ENCODE measurements at places on chromosomes 4 and X.

DNA sequence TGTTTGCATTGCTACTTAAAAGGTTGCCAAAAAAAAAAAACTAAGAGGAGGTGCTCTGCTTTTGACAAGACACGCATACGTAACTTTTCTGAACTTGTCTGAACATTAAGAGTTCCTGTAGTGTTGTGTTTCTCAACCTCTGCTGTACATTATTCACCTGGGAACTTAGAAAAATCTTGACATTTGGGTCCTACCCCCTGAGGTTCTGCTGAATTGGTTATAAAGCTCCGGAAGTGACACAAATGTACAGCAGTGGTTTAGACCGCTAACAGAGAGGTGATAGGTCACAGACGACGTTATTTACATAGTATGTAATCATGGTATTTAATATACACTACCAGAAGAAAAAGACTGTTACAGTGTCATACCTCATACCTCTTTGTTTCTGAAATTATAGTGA lies 61.1 kb downstream of the CPEB2 start:
- DNase-seq = no peak

DNA sequence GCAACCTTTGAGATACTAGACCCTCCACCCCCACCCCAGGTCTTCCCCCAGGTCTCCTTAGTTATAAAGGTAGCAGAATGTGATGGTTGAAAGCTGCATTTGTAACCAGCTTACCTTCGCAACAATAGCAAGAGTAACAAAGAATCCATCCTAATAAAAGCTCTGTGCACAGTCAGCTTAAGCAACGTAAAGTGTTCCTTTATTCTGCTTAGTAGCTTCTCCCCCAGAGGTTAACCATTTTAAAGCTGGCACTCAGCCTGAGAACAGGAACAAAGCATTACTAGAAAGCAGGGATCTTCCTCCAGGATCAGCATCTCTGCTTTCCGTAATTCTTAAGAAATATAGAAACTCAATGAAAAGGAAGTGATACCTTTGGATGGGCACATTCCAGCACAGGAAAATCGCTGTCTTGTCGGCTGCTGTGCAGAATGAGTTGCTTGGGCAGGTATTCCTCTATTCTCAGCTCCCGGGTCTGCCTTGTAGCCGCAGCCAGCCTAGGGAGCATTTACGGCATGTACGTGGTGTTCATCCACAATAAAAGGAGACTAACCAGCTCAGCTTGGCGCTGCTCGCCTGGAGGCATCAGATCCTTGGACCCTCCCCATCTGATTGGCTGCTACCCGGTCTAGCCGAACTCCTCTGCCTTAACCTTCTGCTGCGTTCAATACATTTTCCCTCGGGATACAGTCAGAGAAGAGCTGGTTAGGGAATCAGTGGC lies 113.0 kb upstream of the TLR3 start:
- DNase-seq = no peak

GRCh38 chr4:100984901-100985300 lies 362.4 kb downstream of the PPP3CA start:
- no peak for DNase-seq

GRCh38 chr4:150379454-150379853 lies 202.5 kb upstream of the MAB21L2 start:
- DNase-seq = no peak

- DNase-seq = no peak
Measured at GRCh38 chrX:2517055-2517454, 16.3 kb upstream of the DHRSX start.

DNA sequence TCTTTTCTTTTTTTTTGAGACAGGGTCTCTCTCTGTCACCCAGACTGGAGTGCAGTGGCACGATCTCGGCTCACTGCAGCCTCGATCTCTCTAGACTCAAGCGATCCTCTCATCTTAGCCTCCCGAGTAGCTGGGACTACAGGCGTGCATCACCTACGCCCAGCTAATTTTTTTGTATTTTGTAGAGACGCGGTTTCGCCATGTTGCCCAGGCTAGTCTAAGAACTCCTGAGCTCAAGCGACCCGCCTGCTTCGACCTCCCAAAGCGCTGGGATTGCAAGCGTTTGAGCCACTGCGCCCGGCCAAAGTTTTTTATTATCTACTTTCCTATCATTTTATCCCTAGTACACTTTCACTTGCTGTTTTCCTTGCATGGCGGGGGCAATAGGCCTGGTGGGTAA lies 1.4 kb downstream of the UBA6 start:
- no peak for DNase-seq

- DNase-seq = no peak
Measured at GRCh38 chrX:150044556-150044955, 106.3 kb upstream of the EOLA2 start.
